Stimulated activated CD8-positive, alpha-beta memory T cell treated with anti-CD3 and anti-CD28 coated beads, Interleukin-15, amount 100 ng/mL, for 4 hours (primary cell): ENCODE measurements at places on chromosomes 3 and 15.

DNA sequence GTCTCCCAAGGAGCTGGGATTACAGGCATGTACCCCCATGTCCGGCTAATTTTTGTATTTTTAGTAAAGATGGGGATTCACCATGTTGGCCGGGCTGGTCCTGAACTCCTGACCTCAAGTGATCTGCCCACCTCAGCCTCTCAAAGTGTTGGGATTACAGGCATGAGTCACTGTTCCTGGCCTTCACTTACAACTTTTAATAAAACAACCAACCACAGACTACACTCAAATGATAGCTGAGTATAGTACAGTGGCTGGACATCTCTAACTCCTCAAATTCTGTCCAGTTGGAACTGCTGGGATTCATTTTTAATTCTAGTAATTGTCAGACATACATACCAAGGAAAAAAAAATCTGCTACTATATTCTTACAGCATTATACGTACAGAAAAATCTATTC, 71.0 kb downstream of the PBRM1 start:
- DNase-seq, result no peak

DNA sequence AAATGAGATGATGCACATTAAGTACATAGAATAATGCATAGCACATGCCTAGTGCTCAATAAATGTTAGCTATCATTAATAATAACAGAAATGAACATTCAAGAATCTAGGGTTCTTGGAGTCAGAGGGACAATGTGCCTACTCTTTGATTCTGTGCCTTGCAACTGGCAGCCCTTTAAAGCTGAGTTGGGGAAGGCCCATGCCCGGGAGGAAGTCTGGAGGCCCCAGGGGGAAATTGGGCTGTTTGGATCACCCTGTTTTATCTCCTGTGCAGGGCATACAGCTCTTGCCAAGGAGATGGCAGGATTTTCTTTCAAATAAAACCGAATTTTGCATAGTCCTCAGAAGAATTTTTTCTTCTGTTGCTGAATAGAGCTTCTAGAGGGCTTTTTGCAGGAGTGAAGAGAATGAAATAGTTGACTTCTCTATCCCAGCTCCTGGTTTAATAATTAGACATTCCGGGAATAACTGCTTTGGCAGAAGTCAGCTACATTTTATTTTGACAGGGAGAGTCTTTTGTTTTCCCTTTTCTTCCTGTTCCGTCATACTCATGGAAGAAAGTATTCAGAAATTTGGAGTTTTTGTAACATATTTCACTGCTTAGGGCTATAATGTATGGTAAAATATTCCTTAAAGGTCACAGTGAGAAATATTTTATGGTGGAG, 18.0 kb upstream of the KCNAB1 start:
- no peak for DNase-seq

DNA sequence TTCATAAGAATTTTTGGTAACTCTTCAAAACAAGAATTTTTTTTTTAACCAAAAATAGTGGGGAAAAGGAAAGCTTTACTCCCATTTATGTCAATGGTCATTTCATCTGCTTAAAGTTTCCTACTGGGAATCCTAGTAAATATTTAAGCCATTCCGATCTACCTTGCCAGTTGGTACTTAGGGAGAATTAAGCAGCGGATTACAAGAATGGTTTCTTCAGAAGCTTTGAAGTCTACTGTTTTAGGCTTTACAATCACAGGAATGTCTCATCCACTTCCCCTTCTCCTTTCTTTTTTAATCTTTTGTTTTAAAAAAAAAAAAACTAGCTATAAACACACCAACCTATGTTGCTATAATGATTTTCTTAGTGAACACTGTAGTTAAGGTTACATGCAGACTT, 341.4 kb upstream of the ATP11B start:
- no peak for DNase-seq

DNA sequence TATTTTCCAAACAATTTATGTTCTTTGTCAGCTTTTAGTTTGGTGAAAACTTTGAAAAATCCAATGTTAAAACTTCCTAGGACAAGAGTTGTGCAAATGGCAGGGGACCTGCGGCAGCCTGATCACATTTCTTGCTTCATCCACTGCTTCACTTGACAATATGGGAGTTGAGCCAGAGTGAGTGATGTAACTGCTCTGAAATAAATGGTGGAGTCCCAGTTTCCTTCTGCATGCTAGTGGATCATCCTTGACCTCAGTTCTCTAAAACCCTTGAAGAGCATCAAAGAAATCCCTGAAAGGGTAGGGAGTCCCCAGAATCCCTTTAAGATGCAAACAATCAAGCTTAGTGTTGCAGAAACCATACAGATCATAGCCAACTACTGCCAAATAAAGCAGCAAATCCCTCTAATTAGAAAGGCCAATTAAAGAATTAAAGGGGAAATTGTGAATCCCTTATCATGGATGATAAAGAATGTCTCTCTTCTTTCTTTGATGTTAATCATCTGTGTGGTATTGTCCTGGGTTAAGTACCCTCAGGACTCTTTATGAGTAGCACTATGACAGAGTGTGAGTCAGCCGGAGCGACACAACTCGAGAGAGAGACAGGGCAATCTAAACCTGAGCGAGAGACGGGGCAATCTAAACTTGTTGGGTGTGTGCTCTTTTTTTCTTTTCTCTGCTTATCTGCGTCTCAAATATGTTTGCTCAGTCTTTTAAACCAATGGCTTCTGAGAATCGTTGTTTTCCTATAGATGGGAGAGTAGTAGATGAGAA, 41.8 kb upstream of the GAP43 start:
- no peak for DNase-seq

- DNase-seq, result no peak
These were observed 46.3 kb downstream of the DGKG start for GRCh38 chr3:186315581-186316354.

DNA sequence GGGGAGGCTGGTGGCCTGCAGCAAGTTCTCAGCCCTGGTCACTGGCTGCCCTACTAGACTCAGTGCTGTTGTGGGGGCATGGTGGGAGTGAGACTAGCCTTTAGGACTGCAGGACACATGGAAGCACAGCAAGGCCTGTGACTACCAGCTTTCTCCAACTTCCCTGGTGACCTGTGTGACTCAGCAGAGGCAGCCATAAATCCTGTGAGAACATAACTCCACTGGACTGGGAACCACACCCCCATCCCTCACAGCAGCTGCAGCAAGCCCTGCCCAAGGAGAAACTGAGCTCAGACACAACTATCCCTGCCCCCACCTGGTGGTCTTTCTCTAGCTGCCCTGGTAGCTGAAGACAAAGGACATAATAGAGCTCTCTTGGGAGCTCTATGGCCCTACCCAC, 111.3 kb downstream of the DCLK3 start:
- no peak for DNase-seq

- no peak for DNase-seq
These were observed 37.2 kb downstream of the PSTPIP1 start for GRCh38 chr15:77032052-77032646.

- DNase-seq, result no peak
These were observed 13.3 kb upstream of the PXYLP1 start for GRCh38 chr3:141218162-141218835.

DNA sequence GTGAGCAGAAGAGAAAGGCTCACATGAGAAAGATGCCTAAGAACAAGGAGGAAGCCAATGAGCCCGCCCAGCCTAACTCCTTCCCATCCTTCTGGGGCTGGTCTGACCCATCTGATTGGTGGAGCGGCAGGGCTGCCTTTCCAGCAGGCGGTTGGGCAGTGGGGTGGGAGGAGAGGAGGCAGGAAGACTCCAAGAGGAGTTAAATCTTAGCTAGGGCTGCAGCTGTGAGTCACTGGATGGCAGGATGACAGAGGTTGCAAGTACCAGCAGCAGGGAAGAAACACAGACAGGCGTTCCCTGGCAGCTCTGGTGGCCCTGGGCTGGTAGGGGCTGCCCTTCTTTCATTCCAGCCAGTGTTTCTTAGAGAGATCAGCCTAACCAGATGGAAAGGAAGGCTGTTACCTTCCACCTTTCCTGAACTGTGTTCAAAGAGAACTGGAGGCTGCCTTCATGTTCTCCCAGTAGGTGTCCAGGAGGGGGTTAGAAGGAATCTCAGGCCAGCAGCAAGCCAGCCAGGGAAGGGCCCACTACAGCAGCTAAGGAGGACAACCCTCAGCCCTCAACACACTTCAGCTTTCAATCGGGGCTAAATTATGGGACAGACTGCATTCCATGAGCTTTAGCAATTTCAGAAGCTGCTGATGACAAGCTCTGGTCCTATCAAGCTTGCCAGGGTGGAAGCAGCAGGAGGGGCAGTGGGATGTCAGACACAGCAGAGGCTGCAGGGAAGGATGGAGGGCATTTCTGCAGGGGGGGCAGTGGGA, 50.3 kb downstream of the CHSY1 start:
- no peak for DNase-seq

GRCh38 chr3:131812433-131812832, 222.4 kb downstream of the CPNE4 start:
- no peak for DNase-seq

DNA sequence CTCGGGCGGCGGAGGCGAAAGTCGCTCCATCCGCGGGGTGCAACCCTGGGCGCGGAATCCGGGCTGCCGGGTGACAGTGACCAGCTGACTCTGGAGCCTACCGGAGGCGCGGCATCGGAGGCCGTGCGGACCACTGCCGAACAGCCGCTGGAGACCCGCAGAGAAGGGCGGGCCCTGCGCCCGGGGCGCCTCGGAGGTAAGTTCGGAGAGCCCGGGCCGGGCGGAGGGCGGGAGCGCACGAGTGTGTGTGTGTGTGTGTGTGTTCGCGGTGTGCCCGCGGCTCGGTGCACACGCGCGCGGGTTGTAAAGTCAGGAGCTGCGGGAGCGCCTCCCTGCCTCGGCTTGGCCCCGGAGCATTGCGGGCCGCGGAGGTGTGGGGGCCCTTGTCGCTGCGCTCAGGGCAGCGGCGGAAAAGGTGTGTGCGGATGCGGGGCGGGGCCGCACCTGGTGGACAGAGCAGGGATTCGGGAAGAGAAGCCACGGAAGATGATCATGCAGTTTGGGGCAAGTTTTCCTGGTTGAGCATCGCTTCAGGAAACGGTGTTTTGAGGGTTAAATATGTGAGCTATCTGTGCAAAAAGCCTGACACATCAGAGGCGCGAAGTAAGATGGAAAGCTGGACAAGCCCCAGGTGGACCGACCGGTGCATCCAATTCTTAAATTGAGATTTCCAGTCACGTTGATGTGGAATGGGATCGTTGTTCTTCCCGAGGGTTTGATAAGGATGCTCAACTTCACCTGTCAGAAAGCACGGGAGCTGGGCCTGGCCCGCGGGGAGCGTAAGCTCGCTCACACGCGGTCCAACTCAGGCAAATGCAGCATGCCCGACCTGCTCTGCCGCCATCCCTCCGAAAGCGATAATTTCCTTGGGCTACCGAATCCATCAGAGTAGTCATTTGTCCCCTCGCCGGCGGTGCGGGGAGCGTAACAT, 474 bp downstream of the MINAR1 start:
- DNase-seq, result no peak

DNA sequence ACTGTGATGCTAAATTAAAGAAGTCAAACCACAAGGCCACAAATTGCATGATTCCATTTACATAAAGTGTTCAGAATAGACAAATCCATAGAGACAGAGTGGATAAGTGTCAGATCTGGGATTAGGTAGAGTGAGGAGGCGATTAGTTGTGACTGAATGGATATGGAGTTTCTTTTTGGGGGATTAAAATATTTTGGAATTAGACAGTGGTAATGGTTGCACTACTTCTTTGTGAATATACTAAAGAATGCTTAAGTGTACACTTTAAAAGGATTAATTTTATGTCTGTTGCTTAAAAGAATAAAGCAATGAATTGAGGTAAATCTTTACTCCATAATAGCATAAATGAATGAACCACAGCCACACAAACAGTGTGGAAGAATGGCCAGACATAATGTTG, 175.5 kb upstream of the CADM2 start:
- no peak for DNase-seq
